ENCODE measurements at places on chromosomes 11 and 22.
A peak's percentile ranks its signal among the peaks of the same experiment; 100 is the strongest.

- DNase-seq, result no peak
Measured at GRCh38 chr11:76234416-76235232, 28.3 kb upstream of the WNT11 start.

DNA sequence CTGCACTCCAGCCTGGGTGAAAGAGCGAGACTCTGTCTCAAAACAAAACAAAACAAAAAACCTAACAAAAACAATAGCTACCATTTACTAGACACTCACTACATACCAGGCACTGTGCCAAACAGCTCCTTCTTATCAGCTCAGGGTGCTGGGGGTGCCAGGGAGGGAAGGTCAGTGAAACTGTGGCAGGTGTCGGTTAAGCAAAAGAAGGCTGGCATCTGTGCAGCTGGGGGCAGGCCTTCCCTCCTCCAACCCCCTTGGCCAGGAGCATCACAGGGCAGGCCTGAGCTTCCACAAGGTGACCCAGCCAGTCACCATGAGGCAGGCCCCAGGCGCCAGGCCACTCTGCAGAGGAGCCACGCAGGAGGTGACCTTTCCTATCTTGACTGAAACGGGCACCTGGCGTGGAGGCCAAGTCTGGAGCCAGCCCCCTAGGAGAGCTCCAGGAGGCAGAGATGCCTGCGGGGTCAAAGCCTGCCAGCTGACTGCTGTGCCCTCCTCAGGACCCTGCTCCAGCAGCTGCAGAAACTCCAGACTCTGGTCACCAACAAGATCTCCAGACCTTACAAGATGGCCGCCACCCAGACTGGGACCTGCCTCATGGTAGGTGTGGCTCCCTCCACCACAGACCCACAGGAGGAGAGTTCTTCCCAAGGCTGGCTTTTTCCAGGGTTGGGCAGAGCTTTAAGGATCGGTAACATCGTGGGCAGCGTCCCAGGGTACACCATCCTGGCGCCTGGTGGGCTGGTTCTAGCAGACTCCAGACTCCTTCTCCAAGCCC, 31.3 kb upstream of the DGKZ start:
- no peak for DNase-seq

DNA sequence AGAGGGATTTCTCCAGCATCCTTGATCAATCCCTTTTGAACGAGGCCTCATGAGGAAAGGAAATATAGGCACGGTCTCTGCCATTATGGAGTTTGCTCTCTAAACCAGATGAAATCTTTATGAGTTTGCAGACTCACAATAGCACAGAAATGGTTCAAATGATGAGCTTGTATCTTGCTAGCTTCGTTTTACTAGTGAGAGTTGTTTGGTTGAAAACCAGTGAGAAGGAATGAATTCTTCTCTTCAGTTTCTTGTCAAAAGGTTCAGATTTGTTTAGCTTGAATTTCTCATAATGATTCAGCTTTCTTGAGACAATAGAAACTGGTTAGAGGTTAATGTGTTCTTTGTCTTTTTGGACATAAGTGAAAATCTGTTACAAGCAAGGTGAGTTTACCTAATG, 92.7 kb downstream of the ZBTB16 start:
- no peak for DNase-seq

DNA sequence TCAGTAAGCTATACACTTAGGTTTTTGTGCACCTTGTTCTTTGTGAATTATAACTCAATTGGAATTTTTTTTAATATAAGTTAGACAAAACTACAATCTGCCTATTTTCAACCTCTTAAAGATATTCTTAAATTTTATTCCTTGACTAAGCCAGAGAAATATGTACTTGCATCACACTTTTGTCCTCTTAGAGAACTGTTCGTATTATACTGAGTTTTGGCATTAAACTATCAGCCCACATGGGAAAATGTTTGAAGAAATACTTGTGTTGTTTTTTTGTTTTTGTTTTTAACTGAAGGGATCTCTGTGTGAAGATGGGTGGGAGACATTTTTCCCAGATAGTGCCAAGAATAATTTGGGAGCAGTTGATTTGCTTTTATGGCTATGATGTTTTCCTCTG, 25.3 kb downstream of the CEP295 start:
- DNase-seq, result no peak

- DNase-seq, result no peak
Measured at GRCh38 chr22:46088541-46089311, 61.6 kb upstream of the PPARA start.

DNA sequence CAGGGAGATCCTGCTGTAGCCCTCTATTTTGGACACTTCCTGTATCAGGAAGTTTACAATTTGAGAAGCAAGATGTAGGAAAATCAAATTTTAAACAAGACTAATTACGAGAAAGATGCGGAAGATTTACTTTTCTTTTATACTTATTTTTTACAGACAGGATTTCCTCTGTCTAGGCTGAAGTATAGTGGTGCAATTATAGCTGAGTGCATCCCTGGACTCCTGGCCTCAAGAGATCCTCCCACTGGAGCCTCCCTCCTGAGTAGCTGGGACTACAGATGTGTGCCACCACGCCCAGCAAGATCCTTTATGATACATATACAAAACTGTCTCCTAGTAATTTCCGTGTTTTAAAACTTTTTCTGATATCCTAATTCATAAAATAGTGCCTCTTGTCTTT, 17.2 kb upstream of the CARD18 start:
- no peak for DNase-seq

- DNase-seq, result no peak
Measured at GRCh38 chr22:32777987-32778386, 23.5 kb upstream of the TIMP3 start.

DNA sequence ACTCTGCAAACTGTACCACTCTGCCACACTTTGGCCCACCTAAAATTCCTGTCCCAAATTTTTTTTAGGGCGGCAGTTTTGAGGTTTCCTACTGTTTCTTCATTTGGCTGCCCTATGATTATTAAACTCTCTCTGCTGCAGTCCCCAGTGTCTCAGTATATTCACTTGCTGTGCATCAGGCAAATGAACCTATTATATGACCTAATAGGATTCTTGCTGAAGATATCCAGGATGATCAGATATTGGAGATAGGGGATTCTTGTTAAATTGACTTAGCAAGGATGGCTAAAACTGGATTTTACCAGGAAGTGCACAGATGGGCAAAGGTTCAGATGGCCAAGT, 410.8 kb upstream of the DDI1 start:
- DNase-seq, result no peak

DNA sequence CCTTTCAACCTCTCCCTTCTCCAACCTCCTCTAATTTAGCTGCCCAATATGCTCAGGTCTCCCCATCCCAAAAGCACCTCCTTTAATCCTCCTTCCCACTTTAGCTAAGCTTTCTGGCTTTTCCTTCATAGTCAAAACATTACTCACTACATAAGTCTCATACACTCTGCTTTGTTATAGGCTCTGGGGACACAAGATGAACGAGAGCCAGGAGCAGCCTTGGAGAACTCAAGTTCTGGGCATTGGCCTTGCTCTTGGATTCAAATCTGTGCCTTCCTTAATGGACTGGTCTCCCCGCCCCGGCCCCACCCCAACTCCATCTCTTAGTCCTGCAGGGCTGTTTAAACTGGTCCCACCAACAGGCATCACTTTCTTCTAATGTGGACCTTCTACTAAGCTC, 11.4 kb upstream of the HPX start:
- no peak for DNase-seq

GRCh38 chr11:539971-540481, 2.7 kb downstream of the LRRC56 start:
- DNase-seq, result no peak

DNA sequence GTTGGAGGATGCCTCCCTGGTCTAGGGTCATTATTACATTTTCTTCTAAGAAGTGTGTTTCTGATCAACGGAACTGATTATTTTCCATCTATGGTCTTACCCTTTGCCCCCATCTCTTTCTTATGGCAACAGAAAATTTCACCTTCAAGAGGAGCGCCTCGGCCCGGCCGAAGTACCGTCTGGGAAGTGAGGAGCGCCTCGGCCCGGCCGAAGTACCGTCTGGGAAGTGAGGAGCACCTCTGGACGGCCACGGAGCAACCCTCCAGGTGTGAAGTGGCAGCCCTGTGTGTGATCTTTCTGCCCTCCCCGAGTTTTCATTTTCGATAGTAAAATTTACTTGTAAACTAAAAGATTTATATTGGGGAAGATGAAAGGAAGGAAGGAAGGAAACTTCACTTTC, 3.1 kb upstream of the APOBEC3C start:
- no peak for DNase-seq

- peak; percentile 86 for DNase-seq
Measured at GRCh38 chr11:78801161-78801884, 226.7 kb upstream of the NARS2 start.

DNA sequence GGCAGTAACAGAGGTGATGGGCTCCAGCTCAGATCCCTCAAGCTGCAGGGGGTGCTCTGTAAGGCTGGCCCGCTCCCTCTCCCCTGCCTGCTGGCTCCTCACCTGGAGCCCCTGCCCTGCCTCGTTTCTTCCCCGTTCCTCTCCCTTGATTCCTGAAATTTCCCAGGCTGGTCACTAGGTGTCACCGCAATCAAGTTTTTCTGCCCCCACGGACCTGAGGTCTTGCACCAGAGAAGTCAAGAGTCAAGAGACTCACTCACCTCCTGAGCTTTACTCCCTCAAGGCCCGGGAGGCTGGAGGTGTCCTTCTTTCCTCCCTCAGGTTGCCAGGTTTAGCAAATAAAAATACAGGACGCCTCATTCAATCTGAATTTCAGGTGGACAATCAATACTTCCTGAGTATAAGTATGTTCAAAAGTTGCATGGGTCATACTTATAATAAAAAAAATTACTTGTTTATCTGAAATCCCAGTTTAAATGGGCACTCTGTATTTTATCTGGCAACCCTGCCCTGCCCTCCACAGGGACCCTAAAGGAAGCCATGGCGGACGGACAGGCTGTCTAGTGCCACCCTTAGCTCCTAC, 69.2 kb downstream of the SCUBE1 start:
- DNase-seq, result no peak

DNA sequence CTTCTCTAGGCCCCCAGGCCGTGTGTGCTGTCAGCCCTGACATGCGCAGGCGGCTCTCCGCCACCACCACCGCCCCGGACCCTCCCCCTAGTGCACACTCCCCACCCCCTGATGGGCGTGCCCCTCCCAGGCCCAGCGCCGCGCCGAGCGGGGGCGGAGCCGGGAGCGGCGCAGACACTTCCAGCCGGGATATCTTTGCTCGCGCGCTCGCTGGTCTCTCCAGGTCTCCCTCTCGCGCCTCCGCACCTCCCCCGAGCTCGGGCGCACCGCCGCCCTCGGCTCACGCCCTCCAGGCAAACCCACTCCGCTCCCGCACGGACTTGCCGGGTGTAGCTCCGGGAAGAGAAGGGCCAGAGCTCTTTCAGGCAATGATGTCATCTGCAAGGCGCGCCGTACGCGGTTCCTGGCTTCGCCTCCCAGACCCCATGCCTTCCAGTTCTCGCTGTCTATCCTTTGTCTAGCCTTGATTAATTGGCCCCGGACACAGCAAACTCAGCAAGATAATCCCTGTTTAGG, at the start of gene SCN3B:
Gene SCN3B (minus strand): TSS at position 59 of the 516 bp plus-strand sequence. CDS start 823 bp downstream, outside the sequence.
- peak; percentile 21 for DNase-seq

- DNase-seq, result peak; percentile 27
Measured at GRCh38 chr11:16293204-16293681, 63.1 kb downstream of the SOX6 start.

GRCh38 chr11:94741022-94741679, 27.0 kb upstream of the AMOTL1 start:
- DNase-seq, result no peak

GRCh38 chr11:69609351-69609750, 31.6 kb upstream of the CCND1 start:
- DNase-seq, result no peak

- DNase-seq, result no peak
Measured at GRCh38 chr11:9895006-9895405, 231.1 kb downstream of the SWAP70 start.

DNA sequence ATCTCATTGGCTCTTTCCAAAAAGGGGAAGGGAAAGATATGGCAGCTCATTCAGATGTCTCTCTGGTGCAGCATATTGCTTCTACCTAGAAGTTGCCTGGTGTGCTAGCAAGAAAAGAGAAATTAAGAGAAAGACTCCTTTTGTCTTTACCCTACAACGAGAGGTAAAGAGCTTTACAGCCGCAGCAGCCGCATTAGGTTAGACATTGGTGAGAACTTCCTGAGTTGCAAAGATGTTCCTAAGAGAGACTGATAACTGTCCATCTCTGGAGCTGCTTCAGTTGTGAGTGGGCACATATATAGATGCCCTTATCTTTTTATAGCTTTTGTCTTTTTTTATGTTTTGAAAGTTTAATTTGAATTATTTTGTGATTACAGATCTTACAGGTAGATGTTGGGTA, 80.8 kb upstream of the NNMT start:
- no peak for DNase-seq

- DNase-seq, result no peak
Measured at GRCh38 chr11:83835423-83835822, 549.3 kb upstream of the CCDC90B start.

DNA sequence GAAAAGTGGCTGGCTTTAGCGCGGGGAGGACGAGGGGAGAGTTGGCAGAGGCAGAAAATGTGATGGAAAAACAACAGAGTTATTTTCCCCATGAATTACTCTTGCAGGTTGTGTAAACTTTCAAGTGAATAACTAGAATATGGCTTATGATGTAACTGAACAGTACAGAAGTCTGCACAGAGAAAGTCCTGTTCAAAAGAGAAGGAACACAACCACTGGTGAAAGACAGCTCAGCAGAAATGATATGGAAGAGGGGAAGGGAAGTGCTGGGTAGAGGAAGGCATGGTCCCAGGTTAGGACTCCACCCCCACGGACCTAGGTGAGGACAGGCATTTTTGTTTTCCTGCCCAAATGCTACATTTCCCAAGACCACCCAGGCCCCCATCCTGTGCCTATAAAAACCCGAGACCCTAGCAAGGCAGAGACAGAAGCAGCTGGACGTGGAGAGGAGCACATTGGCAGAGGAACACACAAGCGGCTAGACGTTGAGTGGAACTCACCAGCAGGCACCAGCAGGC, 77.7 kb downstream of the MAML2 start:
- no peak for DNase-seq

- no peak for DNase-seq
Measured at GRCh38 chr11:1768141-1768469, 4.4 kb upstream of the CTSD start.

DNA sequence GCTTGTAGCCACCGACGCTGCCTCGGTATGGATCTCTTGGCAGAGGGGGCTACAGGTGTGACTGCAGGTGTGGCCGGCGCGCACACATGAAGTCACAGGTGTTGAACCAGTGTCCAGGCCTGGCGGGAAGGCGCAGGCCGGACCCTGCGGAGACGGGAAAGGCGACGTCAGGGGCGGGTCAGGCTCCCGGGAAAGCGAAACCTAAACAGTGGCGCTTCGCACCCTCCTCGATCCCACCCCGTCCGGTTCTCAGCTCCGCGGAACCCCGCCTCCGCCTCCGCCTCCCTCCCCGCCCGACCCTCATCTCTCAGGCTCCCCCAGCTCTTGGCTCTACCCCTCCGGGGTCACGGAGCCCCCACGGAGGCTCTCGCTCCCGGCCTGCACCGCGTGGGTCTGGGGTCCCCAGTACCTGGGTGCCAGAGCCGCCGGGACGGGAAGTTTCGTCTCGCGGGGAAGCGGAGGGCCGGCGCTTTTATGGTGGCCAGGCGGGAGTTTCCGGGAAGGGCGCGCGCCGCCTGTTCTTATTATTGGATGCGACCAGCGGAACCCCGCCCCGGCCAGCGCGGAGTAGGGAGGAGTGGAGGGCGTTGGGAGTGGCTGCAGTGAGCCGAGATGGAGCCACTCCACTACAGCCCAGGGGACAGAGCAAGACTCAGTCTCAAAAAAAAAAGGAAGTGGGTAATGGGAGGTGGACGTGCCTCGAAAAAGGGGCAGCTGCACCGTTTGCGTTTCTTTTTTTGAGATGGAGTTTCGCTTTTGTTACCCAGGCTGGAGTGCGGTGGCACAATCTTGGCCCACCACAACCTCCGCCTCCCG, at the start of gene IRF7:
Gene IRF7 (minus strand): TSS at position 447 of the 816 bp plus-strand sequence. CDS start 586 bp downstream, outside the sequence.
- peak; percentile 59 for DNase-seq

Data from AG04450 (cell line).